Right cardiac atrium (tissue), 5 donors: ENCODE measurements at places on chromosomes 6 and 20. TPM values are rescaled to one million over a fixed set of nuclear protein-coding genes. Genes with fewer than 3 reads are reported as not detected.

EGFL8 gene
- total RNA-seq: 16.9 TPM

FABP7 gene
- 1.1 TPM for total RNA-seq

SSTR4 gene
- total RNA-seq: not detected

HRH3 gene
- not detected for total RNA-seq

CAGE1 gene
- total RNA-seq: 0.11 TPM

THBS2 gene
- 38.8 TPM for total RNA-seq

TFAP2D gene
- not detected for total RNA-seq

TEAD3 gene
- total RNA-seq: 37.6 TPM

RHAG gene
- total RNA-seq: 1.4 TPM

TSBP1 gene
- total RNA-seq: not detected

VNN1 gene
- 0.80 TPM for total RNA-seq

IL17F gene
- total RNA-seq: not detected

C6orf52 gene
- total RNA-seq: not detected

ARFGEF2 gene
- 38.0 TPM for total RNA-seq

ID4 gene
- 32.3 TPM for total RNA-seq

SLC16A10 gene
- total RNA-seq: 11.3 TPM

DZANK1 gene
- 0.99 TPM for total RNA-seq

ENPP4 gene
- total RNA-seq: 25.8 TPM

OR2J2 gene
- not detected for total RNA-seq

SLC35F1 gene
- total RNA-seq: 2.4 TPM

SPTLC3 gene
- 13.1 TPM for total RNA-seq

DEFB132 gene
- not detected for total RNA-seq

CARMIL1 gene
- total RNA-seq: 17.7 TPM

PLTP gene
- total RNA-seq: 67.2 TPM

PTPN1 gene
- total RNA-seq: 25.6 TPM

SLC32A1 gene
- not detected for total RNA-seq

CCN6 gene
- total RNA-seq: not detected

FITM2 gene
- total RNA-seq: 143 TPM

TAP1 gene
- total RNA-seq: 16.4 TPM

LST1 gene
- 13.7 TPM for total RNA-seq

CYP24A1 gene
- total RNA-seq: not detected

PACRG gene
- 9.4 TPM for total RNA-seq
